CD4-positive, alpha-beta T cell treated with Interleukin-1 beta for 1 hour (primary cell): ENCODE measurements at places on chromosomes 7 and 10.
A peak's percentile ranks its signal among the peaks of the same experiment; 100 is the strongest.

GRCh38 chr10:79025199-79025832 lies 43.5 kb upstream of the ZMIZ1 start:
- peak; percentile 55 for DNase-seq

- no peak for DNase-seq
Observed at GRCh38 chr7:55050281-55050680, 31.5 kb downstream of the EGFR start.

- DNase-seq, result no peak
Observed at GRCh38 chr7:6178298-6179029, 94.0 kb downstream of the CYTH3 start.

- DNase-seq, result no peak
Observed at GRCh38 chr7:104627516-104627915, 299.1 kb downstream of the LHFPL3 start.

- no peak for DNase-seq
Observed at GRCh38 chr7:46315891-46316290, 394.8 kb upstream of the IGFBP3 start.

GRCh38 chr7:83786858-83787257 lies 137.9 kb upstream of the SEMA3E start:
- DNase-seq, result no peak

GRCh38 chr10:80413271-80413996 lies 5.1 kb downstream of the PRXL2A start:
- no peak for DNase-seq

DNA sequence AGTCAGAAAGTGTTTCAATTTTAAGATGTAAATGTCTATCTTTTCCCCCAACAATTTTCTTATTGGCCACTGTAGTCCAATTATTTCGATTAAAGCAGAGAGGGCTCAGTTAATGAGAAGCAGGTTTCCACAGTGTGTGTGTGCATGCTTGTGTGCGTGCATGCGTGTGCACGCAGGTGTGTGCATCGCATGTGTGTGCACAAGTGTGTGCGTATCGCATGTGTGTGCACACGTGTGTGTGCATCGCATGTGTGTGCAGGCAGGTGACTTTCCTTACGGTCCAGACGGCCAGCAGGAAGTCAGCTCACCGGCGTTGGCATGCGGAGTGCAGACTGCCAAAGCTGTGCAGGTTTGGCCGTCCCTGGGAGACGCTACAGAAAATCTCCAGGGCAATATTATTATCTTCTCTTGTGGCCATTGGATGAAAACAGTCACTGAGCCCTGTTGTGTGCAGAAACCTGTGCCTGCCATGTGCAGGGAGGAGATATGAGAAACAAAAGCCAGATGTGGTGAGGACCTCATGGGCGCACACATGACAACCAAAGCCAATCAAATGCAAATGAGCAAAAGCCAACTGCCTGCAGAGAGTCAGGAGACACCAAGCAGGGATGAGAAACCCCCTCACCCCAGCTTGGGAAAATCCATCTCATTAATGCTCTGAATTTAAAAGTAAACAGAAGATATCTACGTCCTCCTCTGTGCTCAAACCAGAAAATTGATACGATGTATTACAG lies 70.4 kb downstream of the C10orf90 start:
- no peak for DNase-seq

DNA sequence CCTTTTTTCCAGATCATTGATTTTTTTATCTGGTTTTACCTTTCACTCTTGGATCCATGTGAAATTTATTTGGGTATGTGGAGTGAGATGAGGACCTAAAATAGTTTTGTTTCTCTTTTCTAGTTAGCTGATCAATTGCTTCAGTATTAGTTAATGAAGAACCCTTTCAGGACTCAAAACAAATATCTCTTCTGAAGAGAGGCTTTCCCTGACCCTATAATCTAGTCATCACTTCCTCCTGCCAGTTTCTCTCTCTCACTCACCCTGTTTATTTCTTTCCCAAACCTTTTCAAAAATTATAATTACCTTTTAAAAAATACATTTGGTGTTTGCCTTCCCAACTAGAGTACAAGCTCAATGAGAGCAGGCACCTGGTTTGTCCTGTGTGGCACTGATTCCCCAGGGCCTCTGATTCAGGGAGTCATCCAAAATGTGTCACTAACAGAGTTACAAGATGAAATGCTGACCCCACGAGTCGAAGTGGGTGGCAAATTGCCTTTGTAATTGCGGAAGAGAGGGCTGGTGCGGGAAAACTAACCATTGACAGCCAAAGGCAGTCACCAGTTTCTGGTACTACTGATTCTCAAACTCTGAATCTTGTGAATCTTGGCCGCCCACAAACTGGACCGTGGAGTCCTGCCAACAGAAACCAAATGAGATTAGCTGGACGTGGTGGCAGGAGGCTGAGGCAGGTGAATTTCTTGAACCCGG lies 2.4 kb downstream of the TMEM140 start:
- no peak for DNase-seq

DNA sequence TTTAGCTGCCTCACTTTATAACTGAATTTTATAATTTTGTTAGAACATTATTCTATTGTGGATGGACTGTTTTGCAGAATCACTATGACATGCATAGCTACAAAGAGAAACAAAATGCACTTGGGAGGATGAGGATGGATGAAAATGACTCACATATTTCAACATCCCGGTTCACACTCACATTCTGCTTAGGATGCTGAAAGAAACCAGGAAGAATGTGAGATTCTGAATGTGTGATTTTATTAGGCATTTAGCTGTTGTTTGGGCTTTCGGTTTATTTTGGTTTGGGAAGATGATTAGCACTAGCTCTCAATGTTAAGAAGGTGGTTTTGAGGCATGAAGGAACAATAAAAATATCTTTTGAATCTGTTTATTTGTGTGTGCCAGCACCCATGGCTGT lies 235.5 kb downstream of the SEMA3E start:
- no peak for DNase-seq

- no peak for DNase-seq
Observed at GRCh38 chr7:44279731-44280505, 45.5 kb downstream of the CAMK2B start.

DNA sequence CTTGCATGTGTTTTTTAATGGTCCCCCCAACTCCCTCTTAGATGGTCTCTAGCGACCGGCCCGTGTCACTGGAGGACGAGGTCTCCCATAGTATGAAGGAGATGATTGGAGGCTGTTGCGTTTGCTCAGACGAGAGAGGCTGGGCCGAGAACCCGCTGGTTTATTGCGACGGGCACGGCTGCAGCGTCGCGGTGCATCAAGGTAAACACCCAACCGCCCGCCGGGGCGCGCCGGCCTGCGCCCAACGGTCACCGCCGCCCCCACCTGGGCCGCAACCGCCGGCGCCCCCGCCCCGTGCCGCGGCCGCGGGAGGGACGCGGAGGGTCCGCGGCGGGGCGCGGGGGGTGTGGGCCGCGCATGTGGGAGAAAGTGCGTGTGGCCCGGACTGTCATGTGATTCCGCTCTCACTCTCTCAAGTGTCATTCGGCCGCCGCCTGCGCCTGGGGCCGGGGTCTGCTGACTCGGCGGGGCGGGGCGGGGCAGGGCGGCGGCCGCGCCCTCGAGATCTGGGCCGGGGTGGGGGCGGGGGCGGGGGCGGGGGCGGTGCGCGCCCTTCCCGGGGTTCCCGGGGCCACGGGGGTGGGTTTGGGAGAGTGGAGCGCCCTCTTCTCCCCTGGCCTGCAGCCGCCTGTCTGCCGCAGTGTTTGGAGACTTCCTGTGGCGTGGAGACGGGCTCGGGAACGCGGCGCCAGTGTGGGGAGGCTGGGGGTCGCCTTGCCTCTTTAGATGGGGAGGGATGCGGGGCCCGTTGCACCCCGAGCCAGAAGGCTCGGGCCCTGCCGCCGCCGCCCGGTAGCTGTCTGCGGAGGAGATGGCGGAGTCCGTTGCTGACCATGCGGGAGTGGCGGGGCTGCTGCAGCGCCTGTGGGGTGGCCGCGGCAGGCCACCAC lies 817 bp downstream of the MLLT10 start:
- peak; percentile 45 for DNase-seq

- no peak for DNase-seq
Observed at GRCh38 chr10:68333440-68334431, 1.0 kb upstream of the PBLD start.

GRCh38 chr7:143299346-143299745 lies 11.2 kb downstream of the CASP2 start:
- DNase-seq, result no peak

DNA sequence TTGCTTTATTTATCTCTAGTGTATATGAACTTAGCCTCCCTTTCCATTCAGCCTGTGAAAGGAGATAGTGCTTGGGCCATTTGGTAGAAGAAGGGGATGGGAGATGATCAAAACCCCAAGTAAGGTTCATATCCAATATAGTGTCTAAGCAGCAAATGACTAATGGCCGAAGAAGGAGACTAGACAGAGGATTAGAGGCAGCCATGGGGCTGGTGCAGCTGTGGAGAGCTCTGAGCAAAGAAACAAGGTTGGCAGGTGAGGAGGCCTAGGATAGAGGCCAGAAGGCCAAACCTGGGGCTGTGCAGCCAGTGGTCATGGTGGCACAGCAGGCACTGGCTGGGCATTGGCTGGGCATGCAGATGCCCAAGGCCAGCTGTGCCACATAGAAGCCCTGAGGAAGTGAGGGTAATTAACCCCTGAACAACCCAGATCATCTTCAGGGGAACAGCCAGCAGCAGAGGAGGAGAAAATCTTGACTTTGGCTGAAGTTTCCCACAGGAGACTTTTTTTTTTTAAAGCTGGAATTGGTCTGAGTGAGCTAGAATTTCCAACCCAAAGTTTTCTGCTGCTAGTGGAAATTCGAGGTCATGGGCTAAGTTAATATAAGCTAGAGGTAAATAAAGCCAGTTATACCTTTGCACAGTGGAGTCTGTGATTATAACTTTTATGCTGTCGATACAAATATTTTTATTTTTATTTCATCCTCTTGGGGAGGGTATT lies 10.3 kb upstream of the CPA1 start:
- no peak for DNase-seq

DNA sequence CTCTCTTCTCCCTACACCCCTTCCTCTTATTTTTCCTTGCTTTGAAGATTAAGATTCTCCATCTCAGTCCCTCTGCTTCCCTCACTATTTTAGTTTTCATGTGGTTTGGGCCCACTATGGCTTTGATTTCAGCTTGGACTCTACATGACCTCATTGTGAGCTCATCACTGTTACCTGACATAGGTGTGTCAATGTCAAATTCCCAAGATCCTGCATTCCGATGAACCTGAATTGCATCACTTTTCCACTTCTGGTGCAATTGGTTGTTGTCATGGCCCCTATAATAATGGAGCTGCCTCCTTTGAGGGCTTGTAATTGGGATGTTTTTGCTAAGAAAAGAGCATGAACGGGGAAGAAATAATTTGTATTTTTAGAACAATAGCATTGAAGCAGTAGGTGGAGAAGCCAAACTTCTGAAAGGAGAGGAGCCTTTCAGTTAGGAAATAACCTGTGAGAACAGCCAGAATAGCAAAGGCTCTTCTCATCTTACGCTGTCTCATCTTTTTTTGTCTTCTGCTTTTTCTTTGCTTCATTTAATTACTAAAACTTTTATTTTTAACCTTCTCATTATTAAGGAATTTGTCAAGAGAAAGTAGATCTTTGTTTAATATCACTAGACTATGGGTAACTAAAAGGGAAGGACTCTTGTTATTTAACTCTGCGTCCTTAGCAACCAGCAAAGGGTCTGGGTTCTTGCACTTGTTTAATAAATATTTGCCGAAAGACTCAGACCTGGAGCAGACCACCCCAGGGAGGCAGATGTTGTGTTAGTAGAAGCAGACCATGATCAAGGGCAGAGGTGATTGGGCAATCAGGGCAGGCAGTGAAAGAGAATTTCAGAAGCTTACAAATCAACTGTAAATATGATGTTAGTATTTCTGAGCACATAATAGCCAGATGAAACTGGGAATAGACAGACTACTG lies 95.4 kb downstream of the TES start:
- DNase-seq, result no peak

DNA sequence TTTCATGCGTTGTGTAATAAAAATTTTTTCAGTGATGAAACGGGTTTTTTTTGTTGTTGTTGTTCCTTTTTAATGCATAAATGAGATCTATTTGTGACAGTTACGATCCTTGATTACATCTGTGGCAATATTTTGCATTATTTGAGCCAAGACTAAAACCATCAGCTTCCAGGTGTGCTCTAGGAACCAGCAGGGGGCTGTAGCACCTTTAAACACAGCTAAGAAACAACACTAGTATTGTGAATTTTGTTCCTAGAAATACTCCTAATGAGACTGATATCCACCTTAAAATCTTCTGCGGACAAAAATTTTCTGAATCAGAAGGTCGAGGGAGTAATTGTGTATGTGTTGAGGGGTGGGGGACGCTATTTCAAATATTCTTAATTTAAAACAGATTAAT lies 52.6 kb downstream of the FGFBP3 start:
- DNase-seq, result no peak

DNA sequence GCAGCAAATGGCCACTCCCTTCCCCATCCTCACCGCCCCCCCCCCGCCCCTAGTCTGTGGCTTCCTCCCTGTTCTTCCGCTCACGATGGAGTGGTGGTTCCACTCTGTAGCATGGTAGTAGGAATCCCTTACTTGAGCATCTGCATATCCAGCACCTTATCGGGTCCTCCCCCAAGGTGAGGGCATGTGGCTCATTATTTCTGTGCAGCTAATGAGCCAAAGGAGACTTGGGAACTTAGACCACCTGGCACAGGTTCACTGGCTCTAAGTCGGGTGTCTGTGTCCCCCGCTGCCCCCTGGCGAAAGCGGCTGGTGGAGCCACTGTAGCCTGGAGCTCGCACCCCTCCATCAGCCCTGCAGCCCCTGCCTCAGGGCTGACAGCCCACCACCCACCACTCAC lies 22.8 kb upstream of the GPR26 start:
- no peak for DNase-seq

DNA sequence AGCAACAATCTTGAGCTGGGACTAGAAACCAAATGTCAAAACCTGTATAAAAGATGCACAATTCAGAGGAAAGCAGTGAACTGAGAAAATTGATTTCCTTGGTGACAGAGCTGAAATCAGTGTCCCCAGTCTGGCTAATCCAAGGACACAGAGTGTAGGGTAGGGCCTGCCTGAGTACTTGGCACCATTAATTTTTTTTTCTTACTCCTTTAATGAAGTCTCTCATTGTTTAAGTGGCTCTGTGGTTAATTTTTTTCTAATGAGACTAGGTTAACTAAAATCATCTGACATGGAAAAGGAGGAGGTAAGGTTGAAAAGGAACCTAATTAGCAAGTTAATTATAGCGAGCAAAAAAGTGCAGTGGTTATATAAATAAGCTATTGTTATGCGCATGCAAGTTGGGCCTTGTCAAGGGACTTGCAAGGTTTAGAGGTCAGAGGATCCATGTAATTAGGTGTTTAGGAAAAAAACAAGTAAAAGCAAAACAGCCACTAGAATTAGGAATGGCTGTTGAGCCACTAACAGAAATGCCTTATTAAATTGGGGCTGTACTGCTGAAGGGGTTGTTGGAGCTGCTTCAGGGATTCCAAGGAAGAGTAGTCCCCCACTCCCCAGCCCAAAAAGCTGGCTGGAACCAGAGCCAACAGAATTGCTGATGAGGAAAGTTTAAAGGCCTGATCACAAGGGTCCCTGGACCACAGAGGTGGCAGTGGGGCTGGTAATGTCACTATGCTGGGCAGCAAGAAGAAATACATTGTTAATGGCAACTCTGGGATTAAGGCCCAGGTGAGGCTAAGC lies 58.9 kb upstream of the STRIP2 start:
- no peak for DNase-seq

- no peak for DNase-seq
Observed at GRCh38 chr10:98910546-98910945, 325.1 kb downstream of the HPSE2 start.
